ENCODE measurements at places on chromosomes 1 and 21.

- DNase-seq = peak; percentile 68
Observed at GRCh38 chr1:224736619-224737352, 120.7 kb downstream of the CNIH3 start.

GRCh38 chr1:239558991-239559390 is 172.6 kb downstream of the CHRM3 start:
- peak; percentile 54 for DNase-seq

GRCh38 chr21:14629461-14629860 is 83.3 kb upstream of the SAMSN1 start:
- no peak for DNase-seq

DNA sequence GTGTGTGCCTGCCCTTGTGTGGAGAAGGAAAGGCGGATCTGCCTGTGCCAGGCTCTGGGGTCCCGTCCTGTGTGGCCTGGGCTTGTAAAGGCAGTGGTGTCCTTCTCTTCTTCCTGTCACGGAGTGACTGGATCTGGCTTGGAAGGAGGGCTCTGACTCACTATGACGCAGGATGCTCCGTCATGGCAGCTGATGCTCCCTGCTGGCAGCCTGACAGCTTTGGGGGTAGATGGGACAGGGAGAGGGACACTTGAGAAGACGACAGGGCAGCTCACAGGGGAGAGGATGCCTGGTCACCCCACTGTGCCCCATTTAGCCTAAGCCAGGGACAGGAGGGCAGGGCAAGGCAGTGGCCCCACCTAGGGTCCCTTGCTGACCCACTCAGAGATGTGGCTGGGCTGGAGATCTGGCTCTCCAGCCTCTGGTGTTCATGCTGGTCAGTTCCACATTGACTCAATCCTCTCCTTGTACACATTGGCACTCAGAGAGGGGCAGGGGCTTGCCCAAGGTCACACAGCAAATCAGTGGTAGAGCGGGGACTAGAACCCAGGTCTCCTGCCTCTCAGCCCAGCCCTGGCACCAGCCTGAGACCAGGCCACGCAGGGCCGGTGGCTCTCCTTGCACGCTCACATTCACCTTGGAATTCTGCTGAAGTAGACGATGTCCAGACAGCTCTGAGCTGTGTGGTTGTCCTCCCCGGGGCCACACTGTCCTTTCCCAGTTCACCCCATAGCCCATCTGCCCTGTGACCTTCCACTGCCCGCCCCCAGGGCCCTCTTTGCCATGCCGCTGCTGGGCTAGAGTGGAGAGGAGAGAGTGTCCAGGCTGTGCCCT is 2.8 kb upstream of the FAM131C start:
- no peak for DNase-seq

Measured in inflammatory macrophage (primary cell).